ENCODE measurements at places on chromosomes 4 and X. TPM values are rescaled to one million over a fixed set of nuclear protein-coding genes. Genes with fewer than 3 reads are reported as not detected.

DNA sequence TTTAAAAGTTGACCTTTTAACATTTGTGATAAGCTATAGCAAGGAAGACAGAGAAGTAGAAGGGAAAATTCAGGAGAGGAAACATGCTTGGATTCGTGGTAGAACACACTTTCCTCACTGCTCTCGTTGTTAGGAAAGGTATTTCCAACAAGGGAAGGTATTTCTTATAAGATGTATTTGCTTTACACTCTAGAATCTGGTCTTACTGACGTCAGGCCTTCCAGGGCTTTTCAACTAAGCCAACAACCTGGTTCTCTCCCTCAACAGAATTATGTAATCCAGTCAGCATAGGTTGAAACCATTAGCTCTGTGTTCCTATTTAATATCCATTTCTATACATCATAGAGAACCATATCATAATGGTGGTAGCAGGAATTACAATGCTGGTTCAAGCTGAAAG lies 241.9 kb downstream of the SLC39A8 start:
- no peak overlapping the region for H3K27ac ChIP-seq
- DNase-seq: no peak
- no peaks in the 10 kb centered on the region for H3K4me1 ChIP-seq

DNA sequence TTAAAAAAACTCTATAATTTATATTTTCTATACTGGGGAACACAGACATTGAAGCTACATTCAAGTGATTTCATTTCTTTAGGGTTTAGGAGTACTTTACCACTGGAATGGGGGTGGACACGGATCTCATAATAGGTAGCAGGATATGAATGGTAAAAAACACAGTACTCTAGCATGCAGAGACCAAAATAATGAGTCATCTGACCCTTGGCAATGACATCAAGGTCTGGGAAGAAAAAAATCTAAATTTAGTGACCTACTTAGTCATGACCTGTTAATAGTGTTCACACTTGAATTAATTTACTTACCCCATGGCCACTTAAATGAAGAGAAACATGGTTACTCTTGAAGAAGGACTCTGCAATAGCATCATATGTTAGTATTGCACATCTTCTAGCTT lies 187.9 kb downstream of the EPHA5 start:
- H3K27ac ChIP-seq: no peak overlapping the region
- no peaks in the 10 kb centered on the region for H3K4me1 ChIP-seq
- no peaks in the 10 kb centered on the region for H3K27me3 ChIP-seq
- no peak for DNase-seq
- H3K36me3 ChIP-seq: no peaks in the 10 kb centered on the region
- H3K4me3 ChIP-seq: no peak overlapping the region

DNA sequence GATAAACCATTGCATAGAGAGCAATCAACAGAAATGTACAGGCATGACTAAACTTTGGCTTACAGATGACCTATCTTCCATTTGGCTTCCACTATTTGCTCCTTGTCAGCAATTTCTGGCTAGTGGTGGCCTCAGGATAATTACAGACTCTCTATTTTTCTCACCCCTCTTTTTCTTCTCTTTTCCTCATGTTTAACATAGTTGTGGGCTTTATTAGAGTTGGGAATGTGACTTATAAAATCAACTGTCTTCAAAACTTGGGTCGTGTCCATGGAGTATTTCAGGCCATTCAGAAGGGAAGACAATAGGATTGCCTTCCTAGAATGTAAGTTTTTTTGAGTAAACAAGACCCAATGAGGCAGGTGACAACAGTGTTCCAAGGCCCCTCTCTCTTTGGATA lies 236.2 kb downstream of the FRAS1 start:
- peaks cover 2% of the 10 kb centered on the region for H3K4me1 ChIP-seq

DNA sequence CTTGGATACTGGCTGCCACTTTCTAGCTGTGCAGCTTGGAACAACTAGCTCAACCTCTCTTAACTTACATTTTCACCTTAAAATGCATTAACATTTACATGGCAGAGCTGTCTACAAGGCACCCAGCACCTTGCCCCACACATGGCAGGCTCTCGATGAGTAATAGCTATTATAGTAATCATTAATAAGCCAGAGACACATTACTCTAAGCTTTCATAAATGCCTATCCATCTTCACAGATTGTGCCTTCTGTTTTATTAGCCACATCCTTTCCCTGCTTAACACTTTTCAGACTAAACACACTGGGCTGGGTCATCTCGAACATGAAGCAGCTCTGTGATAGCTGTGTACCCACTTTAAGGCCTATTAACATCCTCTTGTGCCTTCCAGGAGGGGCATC lies 83.8 kb upstream of the UCP1 start:
- no peaks in the 10 kb centered on the region for H3K4me1 ChIP-seq
- H3K36me3 ChIP-seq: peaks cover 2% of the 10 kb centered on the region
- no peaks in the 10 kb centered on the region for H3K27me3 ChIP-seq
- H3K4me3 ChIP-seq: no peak overlapping the region

- DNase-seq: no peak
- H3K4me1 ChIP-seq: no peaks in the 10 kb centered on the region
- no peak overlapping the region for H3K27ac ChIP-seq
- no peaks in the 10 kb centered on the region for H3K36me3 ChIP-seq
- no peak overlapping the region for H3K4me3 ChIP-seq
Observed at GRCh38 chrX:124555036-124555595, 208.8 kb downstream of the SH2D1A start.

GRCh38 chrX:133175162-133175561 lies 43.0 kb downstream of the TFDP3 start:
- H3K27ac ChIP-seq: no peak overlapping the region
- H3K27me3 ChIP-seq: no peaks in the 10 kb centered on the region
- H3K4me1 ChIP-seq: no peaks in the 10 kb centered on the region
- H3K4me3 ChIP-seq: no peak overlapping the region

- H3K27me3 ChIP-seq: no peaks in the 10 kb centered on the region
- H3K27ac ChIP-seq: no peak within 1 kb of the TSS
- H3K4me3 ChIP-seq: no peak within 1 kb of the TSS
Observed at GRCh38 chrX:20116577-20117240, at the start of gene MAP7D2. MAP7D2 (minus strand) TSS chrX:20116907; CDS start chrX:20116879, 28 bp downstream.

GRCh38 chr4:154184238-154184637 lies 307.4 kb downstream of the DCHS2 start:
- no peak overlapping the region for H3K27ac ChIP-seq
- H3K27me3 ChIP-seq: no peaks in the 10 kb centered on the region
- DNase-seq: no peak
- no peaks in the 10 kb centered on the region for H3K36me3 ChIP-seq
- no peaks in the 10 kb centered on the region for H3K4me1 ChIP-seq

- H3K36me3 ChIP-seq: peaks cover 1% of the 10 kb centered on the region
- H3K4me1 ChIP-seq: no peaks in the 10 kb centered on the region
- H3K27ac ChIP-seq: no peak overlapping the region
- H3K27me3 ChIP-seq: no peaks in the 10 kb centered on the region
- no peak for DNase-seq
Observed at GRCh38 chrX:154441984-154442707, 1.8 kb upstream of the FAM50A start.

GRCh38 chr4:156298230-156298629 lies 344.6 kb upstream of the CTSO start:
- no peaks in the 10 kb centered on the region for H3K36me3 ChIP-seq
- H3K27me3 ChIP-seq: no peaks in the 10 kb centered on the region
- H3K27ac ChIP-seq: no peak overlapping the region
- no peak for DNase-seq
- H3K4me1 ChIP-seq: no peaks in the 10 kb centered on the region
- H3K4me3 ChIP-seq: no peak overlapping the region

GRCh38 chrX:31333165-31333831 lies 261.5 kb upstream of the FTHL17 start:
- no peaks in the 10 kb centered on the region for H3K4me1 ChIP-seq
- no peak for DNase-seq
- no peak overlapping the region for H3K27ac ChIP-seq
- no peaks in the 10 kb centered on the region for H3K27me3 ChIP-seq
- H3K36me3 ChIP-seq: no peaks in the 10 kb centered on the region

DNA sequence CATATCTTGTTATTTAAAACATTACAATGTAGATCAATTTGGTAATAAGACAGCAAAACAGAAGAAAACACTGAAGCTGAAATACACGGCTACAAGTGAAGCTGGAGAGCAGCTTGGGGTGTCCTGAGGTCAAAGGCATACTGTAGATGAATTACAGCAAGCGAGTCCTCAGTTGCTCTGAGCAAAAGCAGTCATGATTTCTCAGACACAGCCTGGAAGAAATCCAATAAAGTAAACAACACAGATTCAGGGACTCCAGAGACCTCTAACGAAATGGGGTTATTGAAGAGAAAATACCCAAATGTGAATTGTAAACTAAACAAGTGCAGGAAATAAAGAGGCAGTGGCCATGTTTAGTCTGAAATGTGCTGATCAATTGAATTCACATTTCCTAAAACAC lies 324.4 kb downstream of the CAMK2D start:
- no peak for DNase-seq
- H3K27me3 ChIP-seq: no peaks in the 10 kb centered on the region
- H3K36me3 ChIP-seq: no peaks in the 10 kb centered on the region
- H3K27ac ChIP-seq: no peak overlapping the region
- H3K4me3 ChIP-seq: no peak overlapping the region

GRCh38 chr4:11367371-11367770 lies 61.3 kb downstream of the HS3ST1 start:
- H3K27ac ChIP-seq: no peak overlapping the region
- H3K27me3 ChIP-seq: no peaks in the 10 kb centered on the region
- H3K4me1 ChIP-seq: no peaks in the 10 kb centered on the region
- no peaks in the 10 kb centered on the region for H3K36me3 ChIP-seq
- no peak overlapping the region for H3K4me3 ChIP-seq
- DNase-seq: peak; percentile 72

GRCh38 chr4:140720387-140721304 lies 35.5 kb downstream of the TBC1D9 start:
- no peak for DNase-seq
- peaks cover 4% of the 10 kb centered on the region for H3K36me3 ChIP-seq
- H3K4me1 ChIP-seq: peaks cover 7% of the 10 kb centered on the region
- no peaks in the 10 kb centered on the region for H3K27me3 ChIP-seq
- H3K4me3 ChIP-seq: no peak overlapping the region

- DNase-seq: peak; percentile 41
- H3K27ac ChIP-seq: no peak overlapping the region
- H3K36me3 ChIP-seq: no peaks in the 10 kb centered on the region
- H3K4me1 ChIP-seq: no peaks in the 10 kb centered on the region
- H3K27me3 ChIP-seq: no peaks in the 10 kb centered on the region
Observed at GRCh38 chrX:48492293-48492910, 16.4 kb upstream of the PORCN start.

- no peak overlapping the region for H3K4me3 ChIP-seq
- no peaks in the 10 kb centered on the region for H3K36me3 ChIP-seq
- H3K4me1 ChIP-seq: no peaks in the 10 kb centered on the region
Observed at GRCh38 chr4:20393486-20394100, 141.9 kb downstream of the SLIT2 start.

- H3K4me1 ChIP-seq: no peaks in the 10 kb centered on the region
- no peaks in the 10 kb centered on the region for H3K36me3 ChIP-seq
- DNase-seq: peak; percentile 77
- H3K27me3 ChIP-seq: no peaks in the 10 kb centered on the region
- no peak overlapping the region for H3K27ac ChIP-seq
Observed at GRCh38 chr4:1578251-1578773, 105.8 kb downstream of the FAM53A start.

DNA sequence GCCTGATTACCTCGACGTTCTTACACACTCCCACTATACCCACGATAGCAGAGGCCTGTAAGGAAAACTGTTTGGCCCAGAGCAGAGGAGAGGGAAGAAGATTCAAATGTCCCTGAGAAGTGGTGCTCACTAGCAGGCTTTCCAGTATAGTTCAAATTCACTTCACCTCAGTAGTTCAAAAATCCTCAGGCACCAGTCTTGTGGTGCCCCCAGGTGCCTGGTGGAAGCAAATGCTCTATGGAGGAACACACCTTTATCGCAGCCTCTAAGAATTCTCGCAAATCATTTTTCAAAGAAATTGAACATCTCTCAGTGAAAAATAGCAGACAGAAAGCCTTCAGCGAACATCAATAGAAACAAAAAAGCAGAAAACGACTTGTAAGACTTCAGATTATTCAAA lies 12.2 kb upstream of the MTMR1 start:
- no peak overlapping the region for H3K27ac ChIP-seq
- no peak overlapping the region for H3K4me3 ChIP-seq
- no peaks in the 10 kb centered on the region for H3K4me1 ChIP-seq
- no peaks in the 10 kb centered on the region for H3K36me3 ChIP-seq

- DNase-seq: no peak
- H3K4me1 ChIP-seq: no peaks in the 10 kb centered on the region
- no peaks in the 10 kb centered on the region for H3K36me3 ChIP-seq
- H3K27me3 ChIP-seq: no peaks in the 10 kb centered on the region
- no peak overlapping the region for H3K27ac ChIP-seq
- H3K4me3 ChIP-seq: no peak overlapping the region
Observed at GRCh38 chr4:25123236-25123635, 37.0 kb downstream of the SEPSECS start.

- no peaks in the 10 kb centered on the region for H3K36me3 ChIP-seq
- no peak for DNase-seq
- no peaks in the 10 kb centered on the region for H3K27me3 ChIP-seq
- H3K4me1 ChIP-seq: no peaks in the 10 kb centered on the region
Observed at GRCh38 chrX:135531813-135532212, 11.4 kb downstream of the INTS6L start.

GRCh38 chr4:87316961-87317360 lies 5.7 kb downstream of the HSD17B13 start:
- no peak for DNase-seq
- no peaks in the 10 kb centered on the region for H3K36me3 ChIP-seq
- no peak overlapping the region for H3K4me3 ChIP-seq

DNA sequence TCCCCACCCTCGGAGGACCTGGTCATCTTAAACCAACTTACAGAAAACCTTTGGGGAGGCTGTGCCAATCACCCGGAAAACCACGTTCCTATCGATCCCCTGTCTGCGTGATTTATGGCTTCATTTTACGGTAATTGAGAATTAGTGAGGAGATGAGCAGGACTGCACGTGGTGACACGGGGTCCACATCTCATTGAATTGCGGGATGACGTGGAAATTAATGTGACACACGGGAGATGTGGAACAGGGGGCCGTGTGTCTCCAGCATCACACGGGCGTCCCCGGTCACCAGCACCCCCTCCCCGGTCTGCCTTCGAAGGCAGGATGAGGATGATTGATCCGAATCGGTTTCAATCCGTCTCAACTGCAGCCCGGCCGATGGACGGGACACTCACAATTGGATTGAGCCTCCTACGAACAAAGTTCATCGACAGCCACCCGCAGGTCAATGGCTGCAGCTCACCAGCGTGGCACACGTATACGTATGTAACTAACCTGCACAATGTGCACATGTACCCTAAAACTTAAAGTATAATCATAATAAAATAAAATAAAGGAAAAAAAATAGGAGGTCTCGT lies 160.3 kb downstream of the SHOX start:
- no peaks in the 10 kb centered on the region for H3K27me3 ChIP-seq
- no peaks in the 10 kb centered on the region for H3K4me1 ChIP-seq
- DNase-seq: no peak
- H3K27ac ChIP-seq: no peak overlapping the region
- no peaks in the 10 kb centered on the region for H3K36me3 ChIP-seq

The NPY1R gene
- 56.4 TPM for total RNA-seq

The ZNF711 gene
- total RNA-seq: 3.6 TPM

The ZCCHC4 gene
- 8.3 TPM for total RNA-seq

The VSIG1 gene
- total RNA-seq: not detected

The GPRIN3 gene
- total RNA-seq: 9.8 TPM

The BEND4 gene
- total RNA-seq: 0.03 TPM
